ENCODE measurements at places on chromosomes 2 and 18. TPM values are rescaled to one million over a fixed set of nuclear protein-coding genes. Genes with fewer than 3 reads are reported as not detected.

DNA sequence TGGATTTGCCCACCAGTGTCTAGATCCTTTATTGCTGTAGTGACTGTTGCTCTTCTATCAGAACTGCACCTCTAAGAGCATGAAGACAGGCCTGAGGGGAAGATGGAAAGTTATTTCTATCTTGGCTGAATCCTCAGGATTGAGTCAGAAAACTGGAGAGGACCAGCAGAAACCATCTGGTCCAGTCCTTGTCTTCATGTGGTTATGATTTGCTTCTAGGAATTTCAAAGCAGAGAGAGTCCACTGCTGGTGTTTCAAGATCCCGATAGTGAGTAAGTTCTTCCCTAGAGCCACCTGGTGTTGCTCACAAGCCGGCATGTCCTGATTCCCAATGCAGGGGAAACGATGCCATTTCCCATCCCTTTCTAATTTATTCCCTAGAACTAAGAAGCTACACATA is 84.2 kb downstream of the NCKAP5 start:
- H3K36me3 ChIP-seq = no peaks in the 10 kb centered on the region
- no peak overlapping the region for H3K27ac ChIP-seq

The RAB11FIP5 gene
- 6.4 TPM for polyA plus RNA-seq

The LAPTM4A gene
- polyA plus RNA-seq = 50.1 TPM

The WNT10A gene
- polyA plus RNA-seq = not detected

DNA sequence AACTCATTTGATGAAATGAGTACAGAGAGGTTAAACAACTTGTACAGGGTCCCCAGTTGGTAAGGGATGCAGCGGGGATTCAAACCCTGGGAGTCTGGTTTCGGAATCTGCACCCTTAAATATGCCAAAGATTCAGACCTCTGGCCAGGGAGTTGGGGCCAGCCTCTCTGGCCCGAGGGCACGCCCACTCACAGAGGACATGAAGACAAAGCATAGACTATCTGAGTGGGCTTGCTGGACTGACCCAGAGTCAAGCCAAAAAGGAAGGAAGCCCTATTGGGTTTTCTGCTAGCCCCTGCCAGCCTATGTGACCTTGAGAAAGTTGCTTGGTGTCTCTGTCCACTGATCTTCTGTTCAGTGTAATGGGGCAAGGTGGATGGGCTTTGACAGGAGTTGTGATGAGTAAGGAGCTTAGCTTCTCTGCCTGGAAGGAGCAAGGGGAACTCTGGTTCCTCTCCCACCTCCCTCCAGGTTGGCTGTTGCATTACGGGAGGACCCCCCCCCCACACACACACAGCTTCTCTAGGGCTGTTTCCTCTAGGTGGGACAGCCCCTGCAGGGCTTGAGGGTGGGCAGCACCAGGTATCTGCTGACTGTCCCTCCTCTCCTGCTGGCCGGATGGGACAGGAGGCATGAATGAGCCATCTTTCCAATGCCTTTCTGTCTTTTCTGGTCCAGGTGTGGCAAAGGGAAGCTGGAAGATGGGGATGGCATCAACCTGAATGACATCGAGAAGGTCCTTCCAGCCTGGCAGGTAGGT is 131.3 kb downstream of the CTIF start:
- no peak for DNase-seq
- H3K27me3 ChIP-seq = no peaks in the 10 kb centered on the region
- no peak overlapping the region for H3K4me3 ChIP-seq
- no peak overlapping the region for H3K27ac ChIP-seq

All from K562 (cell line).